ENCODE measurements at places on chromosomes 6 and 20.
A peak's percentile ranks its signal among the peaks of the same experiment; 100 is the strongest.

GRCh38 chr6:41970436-41970846 lies 28.8 kb upstream of the CCND3 start:
- DNase-seq = no peak

GRCh38 chr6:106501960-106502371 lies 127.3 kb downstream of the RTN4IP1 start:
- DNase-seq = no peak

GRCh38 chr6:158536084-158536890 lies 23.6 kb upstream of the TMEM181 start:
- peak; percentile 81 for DNase-seq

GRCh38 chr6:44001318-44002066 lies 125.8 kb downstream of the MRPL14 start:
- peak; percentile 28 for DNase-seq

DNA sequence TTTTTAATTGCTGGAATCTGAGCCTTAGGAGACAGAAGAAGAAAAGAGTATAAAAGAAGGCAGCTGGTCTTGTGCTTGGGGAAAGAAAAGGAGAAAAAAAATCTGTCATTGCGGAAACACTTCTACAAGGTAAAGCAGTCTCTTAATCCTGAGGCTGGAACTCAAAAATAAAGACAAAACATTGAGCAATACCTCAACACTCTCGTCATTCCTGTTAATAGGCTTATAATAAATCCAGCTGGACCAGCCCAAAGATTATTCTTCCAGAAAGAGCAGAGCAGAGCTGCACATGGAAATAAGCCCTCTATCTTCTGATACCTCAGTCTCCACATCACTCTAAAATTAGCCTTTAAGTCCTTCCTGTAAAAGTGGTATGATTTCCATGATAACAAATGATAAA lies 62.0 kb upstream of the HIVEP1 start:
- DNase-seq = no peak

GRCh38 chr6:165658395-165659058 lies 4.5 kb downstream of the PDE10A start:
- no peak for DNase-seq

DNA sequence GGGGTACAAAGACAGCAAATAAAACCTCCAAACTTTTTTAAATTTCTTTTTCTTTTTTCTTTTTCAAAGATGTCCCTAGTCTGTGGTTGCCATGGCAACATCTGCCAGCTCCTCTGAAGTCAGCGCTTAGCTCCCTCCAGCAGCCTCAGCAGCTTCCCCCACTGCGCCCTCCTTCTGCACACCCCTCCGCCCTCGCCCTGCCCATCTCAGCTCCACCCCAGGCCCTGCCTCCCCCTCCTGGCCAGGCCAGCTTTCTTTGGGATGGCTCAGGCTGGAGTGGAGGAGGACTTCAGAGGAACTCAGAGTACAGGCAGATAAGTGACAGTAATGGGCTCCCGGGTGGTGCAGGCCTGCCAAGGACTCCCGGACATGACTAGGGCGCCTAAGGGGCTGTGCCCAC lies 104.6 kb downstream of the LRFN2 start:
- no peak for DNase-seq

GRCh38 chr6:170056278-170056711 lies 234.6 kb downstream of the DLL1 start:
- no peak for DNase-seq
